8988T (cell line): ENCODE measurements at places on chromosomes 1 and 21.
A peak's percentile ranks its signal among the peaks of the same experiment; 100 is the strongest.

DNA sequence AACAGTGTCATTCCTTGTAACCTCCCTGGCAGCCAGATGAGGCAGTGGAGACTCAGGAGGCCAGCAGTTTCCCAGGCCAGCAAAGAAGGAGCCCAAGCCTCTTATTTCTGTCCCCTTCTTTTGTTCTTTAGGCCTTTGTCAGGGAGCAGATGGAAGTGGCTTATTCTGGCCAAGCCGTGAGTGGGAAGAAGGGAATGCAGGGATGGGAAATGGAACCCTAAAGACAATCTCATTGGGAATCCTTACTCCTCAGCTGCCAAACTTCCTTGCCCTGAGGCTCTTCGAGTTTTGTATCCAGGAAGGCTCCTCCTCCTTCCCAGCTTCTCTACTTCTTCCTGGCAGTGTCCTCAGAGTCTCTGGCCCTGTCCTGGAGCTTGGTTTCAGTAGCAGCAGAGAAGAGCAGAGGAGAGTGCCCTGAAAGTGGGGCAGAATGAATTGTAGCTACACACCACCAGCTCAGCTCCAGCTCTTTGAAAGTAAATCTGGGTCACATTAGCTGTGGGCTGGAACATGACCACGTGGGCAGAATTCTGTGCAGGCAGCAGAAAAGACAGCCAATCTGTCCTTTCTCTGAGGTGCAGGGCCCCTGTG is 63.9 kb downstream of the NDUFS5 start:
- no peak for DNase-seq

GRCh38 chr1:99532276-99532580 is 113.7 kb upstream of the PALMD start:
- DNase-seq, result no peak

DNA sequence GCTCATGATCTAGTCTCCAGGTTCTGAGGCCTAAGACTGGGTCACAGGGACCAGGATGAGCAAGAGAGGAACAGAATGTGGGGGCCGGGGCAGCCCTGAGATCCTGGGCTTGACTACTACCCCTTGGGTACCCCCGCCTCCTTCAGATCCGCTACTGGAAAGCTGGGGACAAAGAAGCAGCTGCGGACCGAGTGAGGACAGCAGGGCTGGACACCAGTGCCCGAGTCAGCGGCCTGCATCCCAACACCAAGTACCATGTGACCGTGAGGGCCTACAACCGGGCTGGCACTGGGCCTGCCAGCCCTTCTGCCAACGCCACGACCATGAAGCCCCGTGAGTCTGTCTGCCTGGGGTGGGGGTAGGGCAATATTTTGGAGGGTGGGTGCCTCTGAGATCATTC is 12.5 kb downstream of the TMEM81 start:
- no peak for DNase-seq

- no peak for DNase-seq
These were observed 302.8 kb upstream of the ADAMTS5 start for GRCh38 chr21:27269644-27270043.

GRCh38 chr21:44869781-44870747 is 3.4 kb downstream of the PTTG1IP start:
- peak; percentile 64 for DNase-seq

GRCh38 chr1:179217943-179218507 is 11.5 kb downstream of the ABL2 start:
- DNase-seq, result no peak

DNA sequence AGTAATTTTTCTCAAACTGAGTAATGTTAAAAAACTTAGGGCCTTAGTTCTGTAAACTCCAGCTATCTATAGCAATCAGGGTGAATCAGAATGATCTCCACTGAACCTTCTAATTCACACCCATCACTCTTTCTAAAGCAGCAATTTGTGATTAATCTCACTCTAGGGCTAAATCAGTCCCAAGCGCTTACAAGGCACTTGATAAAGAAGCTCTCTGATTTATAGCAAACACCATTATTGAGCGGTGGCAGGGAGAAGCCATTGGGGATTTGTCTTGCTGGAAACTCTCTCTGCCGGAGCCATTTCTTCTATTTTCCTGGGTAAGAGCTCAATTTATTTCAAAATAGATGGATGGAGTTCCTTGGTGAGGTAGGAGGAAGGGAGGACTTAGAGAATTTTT is 77.0 kb downstream of the OMA1 start:
- DNase-seq, result no peak

DNA sequence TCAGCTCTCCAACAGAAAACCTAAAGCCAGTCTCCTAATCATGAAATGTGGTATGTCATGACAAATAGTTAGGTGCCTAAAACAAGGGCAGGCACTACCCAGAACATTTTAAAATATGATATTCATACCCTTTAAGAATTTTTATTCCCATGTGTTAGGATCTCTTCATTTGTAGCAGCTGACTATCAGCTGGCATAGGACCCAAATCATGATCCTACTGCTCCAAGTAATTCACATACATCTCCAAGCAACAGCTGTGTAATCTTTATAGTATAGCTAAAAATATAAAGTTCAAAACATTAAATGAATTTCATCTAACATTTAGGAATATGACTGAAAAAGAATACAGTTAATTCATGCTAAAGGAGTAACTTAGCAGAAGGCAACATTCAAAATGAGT is 57.5 kb downstream of the ENAH start:
- DNase-seq, result no peak

GRCh38 chr1:151436985-151437384 is 22.3 kb downstream of the POGZ start:
- no peak for DNase-seq

- DNase-seq, result no peak
These were observed 15.3 kb downstream of the AGPAT3 start for GRCh38 chr21:43880111-43880985.

DNA sequence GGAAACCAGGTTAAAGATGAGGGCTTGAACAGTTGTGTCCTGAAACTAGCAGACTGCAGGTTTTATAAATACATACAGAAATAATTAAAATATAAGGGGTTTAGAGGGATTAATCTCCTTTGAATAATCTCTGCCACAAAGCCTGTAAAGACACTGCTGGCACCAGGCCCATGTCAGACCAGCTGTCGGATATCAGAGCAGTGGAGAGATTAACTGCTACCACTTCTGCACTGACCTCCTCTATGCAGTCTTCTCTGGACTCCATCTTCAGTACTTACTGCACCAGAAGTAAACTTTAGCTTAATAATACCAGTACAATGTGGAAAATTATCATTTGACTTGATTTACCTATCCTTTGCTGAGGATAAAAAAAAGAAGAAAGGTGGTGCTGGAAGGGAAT is 128.6 kb downstream of the LHX4 start:
- no peak for DNase-seq

DNA sequence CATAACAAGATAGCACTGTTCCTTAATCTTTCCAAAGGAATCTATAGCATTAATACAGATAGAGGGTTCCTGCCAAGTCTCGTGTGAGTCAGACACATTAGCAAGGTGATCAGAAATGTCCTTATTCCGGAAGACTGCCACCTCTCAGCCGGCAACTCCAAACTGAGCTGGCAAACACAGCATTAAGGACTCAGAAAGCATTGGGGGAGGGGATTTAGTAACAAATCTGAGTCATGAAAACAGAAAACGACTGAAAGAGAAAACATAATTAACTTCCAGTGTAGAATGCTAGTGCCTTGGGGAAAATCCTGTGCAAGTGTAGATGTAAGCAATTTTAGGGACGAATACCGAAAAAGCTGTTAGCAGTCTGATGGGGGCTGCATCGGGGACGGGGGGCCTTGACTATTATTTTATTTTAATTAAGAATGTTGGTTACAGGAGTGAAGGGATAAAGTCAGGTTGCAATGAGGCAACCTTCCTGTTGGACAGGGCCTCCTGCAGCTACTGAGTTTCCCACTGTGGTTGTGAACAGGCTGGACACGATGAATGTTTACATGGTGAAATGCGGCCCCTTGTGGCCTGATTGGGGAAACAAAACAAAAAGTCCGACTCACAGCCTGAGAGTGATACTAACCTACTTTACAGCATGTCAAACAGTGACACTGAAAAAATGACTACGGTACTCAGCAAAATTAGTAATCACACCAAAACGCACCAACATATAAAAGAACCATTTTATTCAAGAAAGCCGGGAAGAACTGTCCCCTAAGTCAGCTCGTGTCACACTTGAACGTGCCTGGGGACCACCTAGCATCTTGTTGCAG is 20.7 kb downstream of the MIS18A start:
- DNase-seq, result peak; percentile 34

DNA sequence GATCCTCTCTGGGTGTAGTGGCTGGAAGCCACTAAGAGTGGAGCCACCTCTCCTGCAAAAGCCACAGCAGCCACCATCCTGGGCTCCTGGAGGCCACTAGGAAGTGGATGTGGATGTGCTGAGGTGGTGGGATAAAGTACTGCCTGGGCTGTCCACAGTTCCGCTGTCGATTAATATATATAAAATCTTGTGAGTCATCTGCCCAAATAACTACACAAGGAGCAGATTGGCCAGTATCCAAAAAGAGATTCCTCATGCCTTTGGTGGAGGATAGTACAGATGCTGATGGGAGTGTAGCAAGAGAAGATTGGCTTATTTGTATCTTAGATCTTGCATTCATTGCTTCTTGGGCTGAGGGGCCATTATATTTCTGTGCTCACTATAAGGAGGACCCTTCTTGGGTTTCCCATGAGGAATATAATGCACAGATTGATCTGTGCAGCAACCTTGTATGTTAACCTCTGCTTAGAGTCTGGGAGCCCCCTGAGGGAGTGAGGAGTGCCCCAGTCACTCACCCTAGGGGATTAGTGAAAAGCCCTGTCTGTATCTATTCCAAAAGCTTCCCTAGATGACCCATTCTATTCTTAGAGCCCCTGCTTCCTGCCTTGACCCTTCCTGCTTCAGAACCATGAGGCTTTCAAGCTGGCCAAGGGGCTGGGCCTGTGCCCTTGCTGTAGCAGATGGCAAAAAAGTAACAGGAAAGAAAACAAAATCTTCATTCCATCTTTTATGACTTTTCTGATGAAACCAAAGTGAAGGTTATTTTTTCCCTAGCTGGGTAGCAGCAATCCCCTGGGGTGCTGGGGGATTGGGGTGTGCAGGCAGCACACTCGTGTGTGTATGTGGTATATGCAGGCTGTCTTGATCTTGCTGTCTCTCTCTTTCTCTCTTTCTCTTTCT is 31.7 kb downstream of the RCSD1 start:
- DNase-seq, result no peak

DNA sequence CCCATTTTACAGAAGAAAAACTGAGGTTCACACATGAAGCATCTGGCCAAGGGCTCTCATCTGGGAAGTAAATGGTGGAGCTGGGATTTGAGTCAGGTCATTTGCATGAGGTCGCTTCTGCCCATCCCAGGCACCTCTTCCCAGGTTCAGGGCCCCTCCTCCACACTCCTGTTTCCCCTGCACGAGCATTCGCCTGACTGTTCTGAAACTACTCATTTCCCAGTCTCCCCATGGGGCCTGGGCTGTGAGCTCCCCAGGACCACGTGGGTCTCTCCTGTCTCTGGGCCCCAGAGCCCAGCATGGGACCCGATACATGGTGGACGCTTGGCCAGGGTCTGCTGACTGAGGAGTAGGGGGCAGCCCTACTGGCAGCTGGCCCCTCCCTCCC is 360.8 kb downstream of the MATN1 start:
- no peak for DNase-seq

GRCh38 chr1:227926216-227926791 is 21.4 kb downstream of the WNT9A start:
- DNase-seq, result no peak

DNA sequence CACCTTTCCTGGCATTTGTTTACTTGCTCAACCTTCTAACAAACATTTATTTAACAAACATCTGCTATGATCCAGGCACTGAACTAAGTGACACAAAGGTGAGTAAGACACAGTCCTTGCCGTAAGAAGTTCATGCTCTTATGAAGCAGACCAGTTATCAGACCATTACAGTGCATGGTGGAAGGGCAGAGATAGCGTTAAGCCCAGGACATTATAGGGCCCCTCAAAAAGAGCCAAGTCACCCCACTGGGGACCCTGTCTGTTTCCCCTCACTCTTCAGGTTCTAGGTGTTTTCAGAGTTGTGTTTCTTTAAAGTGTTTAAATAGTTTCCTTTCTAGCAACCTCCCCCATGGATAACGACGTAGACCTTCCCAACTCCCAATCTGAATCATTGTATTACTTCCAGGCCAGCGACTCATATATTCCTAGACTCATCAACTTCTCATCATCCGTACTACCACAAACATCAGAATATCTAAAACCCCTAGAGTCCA is 39.3 kb downstream of the TCP10L start:
- no peak for DNase-seq

DNA sequence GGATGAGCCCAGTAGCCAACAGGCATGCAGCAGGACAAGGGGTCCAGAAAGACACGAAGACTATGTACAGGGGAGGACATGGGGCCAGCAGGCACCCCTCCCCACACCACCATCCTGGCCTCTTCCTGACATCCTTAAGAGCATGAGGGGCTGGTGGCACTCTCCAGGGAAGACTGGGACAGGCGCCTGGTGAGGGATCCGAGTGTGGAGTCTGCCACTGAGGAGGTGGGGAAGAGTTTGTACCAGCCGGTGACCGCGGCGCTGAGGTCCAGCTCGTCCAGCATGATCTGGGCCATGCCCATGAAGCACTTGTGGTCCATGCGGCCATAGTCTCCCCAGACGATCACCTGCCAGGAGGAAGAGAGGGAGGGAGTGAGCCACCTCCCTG is 39.1 kb downstream of the RIMS3 start:
- no peak for DNase-seq

DNA sequence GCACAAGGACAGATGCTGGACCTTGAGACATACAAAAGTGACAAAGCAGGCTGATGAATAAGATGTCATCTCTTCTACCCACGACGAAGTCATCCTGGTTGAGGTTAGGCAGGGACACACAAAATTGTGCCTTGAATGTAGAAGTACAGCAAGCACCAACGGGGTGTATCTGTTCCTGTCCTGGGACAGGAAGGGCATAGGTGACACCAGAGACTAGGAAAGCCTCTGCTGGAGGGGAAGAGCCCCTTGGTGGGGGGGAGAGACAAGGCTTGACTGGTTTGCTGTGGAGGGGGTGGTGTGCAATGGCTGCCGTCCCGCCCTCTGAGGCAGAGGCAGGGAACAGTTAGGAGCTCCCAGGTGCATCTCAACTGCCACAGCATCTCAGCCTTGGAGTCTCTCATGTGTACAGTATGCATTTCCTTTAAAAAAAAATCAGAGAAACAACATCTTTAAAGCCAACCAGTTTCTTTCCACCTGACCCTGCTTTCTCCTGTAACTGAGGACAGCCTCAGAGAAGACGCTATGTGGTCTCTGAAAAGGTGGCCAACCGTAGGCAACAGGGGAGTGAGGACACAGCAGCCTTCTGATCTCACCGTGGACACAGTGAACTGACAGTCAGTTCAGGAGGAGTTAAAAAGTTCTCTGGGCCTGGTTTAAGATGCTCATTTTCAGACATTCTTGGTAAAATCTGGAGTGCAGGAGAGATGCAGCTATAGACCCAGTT is 17.7 kb upstream of the GFI1 start:
- DNase-seq, result no peak

DNA sequence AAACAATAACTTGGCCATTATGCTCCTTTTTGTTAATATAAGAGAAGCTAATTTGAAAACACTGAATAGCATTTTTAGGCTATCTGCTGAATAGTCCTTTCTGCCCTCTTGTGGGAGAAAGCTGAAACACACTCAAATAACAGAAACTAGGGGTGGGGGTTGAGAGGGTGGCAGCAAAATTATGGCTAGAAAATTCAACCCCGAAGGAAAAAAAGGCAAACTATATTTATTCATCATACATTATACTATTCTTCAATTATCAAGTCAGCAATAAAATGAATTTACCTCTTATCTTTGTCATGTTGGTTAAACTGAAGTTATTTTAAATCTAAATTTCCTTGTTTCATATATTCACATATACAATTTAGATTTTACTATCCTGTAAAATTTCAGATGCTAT is 255.9 kb downstream of the FAF1 start:
- no peak for DNase-seq

- no peak for DNase-seq
These were observed 32.1 kb downstream of the MX1 start for GRCh38 chr21:41458121-41458520.
